Mammary microvascular endothelial cell (primary cell): ENCODE measurements at places on chromosomes 3 and 15. TPM values are rescaled to one million over a fixed set of nuclear protein-coding genes. Genes with fewer than 3 reads are reported as not detected.

COX5A gene
- 199 and 206 TPM in 2 replicates for total RNA-seq

RPN1 gene
- total RNA-seq = 354 and 364 TPM in 2 replicates

ADGRG7 gene
- total RNA-seq = not detected in 2 replicates

SOX14 gene
- total RNA-seq = not detected in 2 replicates

TERC gene
- 129 and 146 TPM in 2 replicates for total RNA-seq

LRRC31 gene
- not detected in 2 replicates for total RNA-seq

TTC14 gene
- 12.8 and 16.7 TPM in 2 replicates for total RNA-seq

SERINC4 gene
- total RNA-seq = 0.05 TPM in 1 of 2 replicates, not detected in the other

OXTR gene
- total RNA-seq = under 0.01 and 0.13 TPM in 2 replicates

MED12L gene
- total RNA-seq = 0.07 TPM in 1 of 2 replicates, not detected in the other

WNT5A gene
- total RNA-seq = 0.34 and 0.93 TPM in 2 replicates

PSTPIP1 gene
- 0.60 TPM in 1 of 2 replicates, not detected in the other for total RNA-seq

KCNMB3 gene
- total RNA-seq = 0.33 and 1.4 TPM in 2 replicates

CLDND1 gene
- 90.1 and 108 TPM in 2 replicates for total RNA-seq

C3orf38 gene
- total RNA-seq = 15.5 and 15.9 TPM in 2 replicates

STRC gene
- total RNA-seq = not detected in 2 replicates

XCR1 gene
- total RNA-seq = not detected in 2 replicates

ZPLD1 gene
- not detected in 2 replicates for total RNA-seq

KY gene
- total RNA-seq = not detected in 2 replicates

HESX1 gene
- 0.94 TPM in 1 of 2 replicates, not detected in the other for total RNA-seq

MLF1 gene
- total RNA-seq = 1.9 and 10.1 TPM in 2 replicates

GOLGA6A gene
- not detected in 2 replicates for total RNA-seq
